ENCODE measurements at places on chromosomes 11 and 22. TPM values are rescaled to one million over a fixed set of nuclear protein-coding genes. Genes with fewer than 3 reads are reported as not detected.

Gene PNPLA3
- 3.8 TPM for total RNA-seq

Gene NPTXR
- total RNA-seq = 5.6 TPM

GRCh38 chr11:11787305-11788062 is 54.3 kb upstream of the USP47 start:
- DNase-seq = peak; percentile 90

Gene TMEM132A
- total RNA-seq = 51.7 TPM

- DNase-seq = no peak
These were observed 5.0 kb downstream of the MAP6 start for GRCh38 chr11:75663808-75664207.

Gene LRRC56
- 0.03 TPM for total RNA-seq

DNA sequence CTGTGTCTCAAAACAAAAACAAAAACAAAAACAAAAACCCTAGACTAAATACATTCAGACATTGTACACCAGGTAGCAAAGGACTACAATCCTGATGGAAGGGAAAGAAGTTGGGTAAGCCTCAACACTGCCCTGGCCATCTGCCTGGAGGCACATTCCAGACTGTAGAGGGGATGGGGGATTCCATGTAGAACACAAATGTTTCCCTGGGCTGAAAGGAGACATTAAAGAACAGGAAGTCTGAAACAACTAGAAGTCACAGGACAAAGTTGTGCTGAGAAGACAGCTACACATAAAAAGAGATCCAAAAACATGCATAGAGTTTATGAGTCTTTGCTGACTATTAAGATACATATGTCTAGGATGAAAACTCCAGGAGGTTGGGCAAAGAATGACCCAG is 83.9 kb downstream of the RRAS2 start:
- DNase-seq = no peak

Gene DENND6B
- 0.37 TPM for total RNA-seq

DNA sequence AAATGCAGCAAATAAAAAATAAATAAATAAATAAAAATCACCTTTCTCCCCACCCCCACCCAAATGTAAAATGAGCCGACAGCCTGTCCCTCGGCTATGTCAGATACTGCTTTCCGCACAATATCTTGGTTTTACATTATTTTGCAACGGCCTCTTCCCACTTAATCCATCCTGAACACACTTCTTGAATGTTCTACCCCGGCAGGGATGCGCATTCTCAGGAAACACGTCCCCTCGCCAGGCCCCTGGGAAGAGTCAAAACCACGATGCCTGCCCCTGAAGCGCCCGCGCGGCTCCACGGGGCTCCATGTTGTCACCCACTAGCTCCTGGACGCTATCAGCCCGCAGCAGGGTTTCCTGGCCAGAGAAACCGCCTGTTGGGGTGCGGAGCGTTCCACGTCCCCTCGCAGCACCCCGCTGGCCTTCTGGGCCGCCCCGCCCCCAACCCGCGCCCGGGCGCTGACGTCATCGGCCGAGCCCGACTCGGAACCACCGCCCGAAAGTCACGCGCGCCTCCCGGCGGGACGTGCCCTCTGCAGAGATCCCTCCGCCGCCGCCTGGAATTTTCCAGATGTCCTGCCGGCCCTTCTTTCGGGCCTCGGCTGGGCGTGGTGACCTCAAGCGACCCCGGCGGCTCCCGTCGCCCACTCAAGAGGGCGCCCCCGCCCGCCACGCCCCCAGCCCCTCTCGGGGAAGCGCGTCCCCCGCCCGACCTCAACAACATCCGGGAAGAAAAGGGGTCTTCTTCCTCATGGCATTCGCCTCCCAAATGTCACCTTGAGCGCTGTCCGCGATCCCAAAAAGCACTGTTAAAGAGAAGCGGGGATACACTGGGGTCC is 585 bp upstream of the NEAT1 start:
- DNase-seq = peak; percentile 88

Gene TEX54
- not detected for total RNA-seq

Gene OR9G1
- not detected for total RNA-seq

DNA sequence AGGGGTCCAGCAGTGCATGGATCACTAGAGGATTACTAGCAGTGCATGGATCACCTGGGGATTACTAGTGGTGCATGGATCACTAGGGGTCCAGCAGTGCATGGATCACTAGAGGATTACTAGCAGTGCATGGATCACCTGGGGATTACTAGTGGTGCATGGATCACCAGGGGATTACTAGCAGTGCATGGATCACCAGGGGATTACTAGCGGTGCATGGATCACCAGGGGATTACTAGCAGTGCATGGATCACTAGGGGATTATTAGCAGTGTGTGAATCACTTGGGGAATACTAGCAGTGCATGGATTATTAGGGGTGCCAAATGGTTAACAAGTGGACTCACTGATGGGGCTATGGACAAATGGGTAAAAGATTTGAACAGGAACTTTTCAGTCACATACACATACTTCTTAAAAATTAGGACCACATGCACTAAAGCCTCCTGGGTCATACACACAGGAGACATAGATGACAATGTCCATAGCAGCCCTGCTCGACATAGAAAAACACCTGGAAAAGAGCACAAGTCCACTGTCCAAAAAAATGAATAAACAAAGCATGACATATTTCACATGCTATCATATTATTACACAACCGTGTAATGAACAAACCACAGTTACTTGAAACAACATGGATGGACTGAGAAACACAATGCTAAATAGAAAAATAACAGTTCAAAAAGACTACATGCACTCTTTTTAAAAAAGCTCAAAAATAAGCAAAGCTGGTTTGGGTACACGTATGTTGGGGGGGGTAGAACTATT is 109.8 kb downstream of the CD44 start:
- DNase-seq = no peak

DNA sequence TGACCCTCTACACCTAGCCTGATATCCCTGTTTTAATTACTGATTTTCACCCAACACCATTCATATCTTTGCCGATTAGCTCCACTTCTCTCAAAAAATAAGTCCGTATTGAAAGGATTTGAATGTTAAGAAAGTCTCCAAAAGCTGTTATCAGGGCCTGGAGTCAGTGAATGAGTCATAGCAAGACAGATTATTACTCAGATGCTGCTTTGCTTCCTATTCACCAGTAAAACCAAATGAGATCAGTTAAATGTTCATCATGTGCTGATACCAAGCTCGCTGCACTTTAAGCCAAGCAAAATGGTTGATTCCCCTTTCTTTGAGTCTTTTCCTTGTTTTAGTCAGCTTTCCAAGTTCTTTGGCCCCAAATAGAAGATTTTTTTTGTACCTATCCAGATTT is 228.4 kb downstream of the FAT3 start:
- DNase-seq = no peak

GRCh38 chr22:41479671-41480396 is 10.9 kb downstream of the ACO2 start:
- DNase-seq = peak; percentile 87

DNA sequence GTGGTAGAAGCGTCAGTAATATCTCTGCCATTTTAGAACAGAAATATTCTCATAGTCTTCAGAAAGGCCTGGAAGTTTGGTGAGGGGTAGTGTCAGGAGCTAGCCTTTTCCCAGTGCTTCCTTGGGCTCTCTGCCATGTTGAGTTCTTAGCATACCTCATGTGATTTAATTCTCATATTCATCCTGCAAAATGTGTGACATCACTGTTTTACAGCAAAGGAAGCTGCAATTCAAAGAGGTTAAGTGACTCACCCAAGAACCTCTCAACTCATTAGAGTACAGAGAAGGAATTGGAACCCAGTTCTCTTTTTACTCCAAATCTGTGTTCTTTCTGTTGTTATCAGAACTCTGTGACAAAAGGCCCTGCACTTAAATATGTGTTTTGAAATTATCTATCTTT is 72.1 kb downstream of the RNF169 start:
- DNase-seq = no peak

- no peak for DNase-seq
These were observed 48.0 kb downstream of the ME3 start for GRCh38 chr11:86624366-86624765.

GRCh38 chr11:17845431-17845881 is 110.9 kb downstream of the KCNC1 start:
- no peak for DNase-seq

- DNase-seq = no peak
These were observed 7.8 kb upstream of the GRAMD4 start for GRCh38 chr22:46612341-46612903.

Gene HPX
- total RNA-seq = not detected

- no peak for DNase-seq
These were observed 4.6 kb upstream of the PGGHG start for GRCh38 chr11:284105-285020.

DNA sequence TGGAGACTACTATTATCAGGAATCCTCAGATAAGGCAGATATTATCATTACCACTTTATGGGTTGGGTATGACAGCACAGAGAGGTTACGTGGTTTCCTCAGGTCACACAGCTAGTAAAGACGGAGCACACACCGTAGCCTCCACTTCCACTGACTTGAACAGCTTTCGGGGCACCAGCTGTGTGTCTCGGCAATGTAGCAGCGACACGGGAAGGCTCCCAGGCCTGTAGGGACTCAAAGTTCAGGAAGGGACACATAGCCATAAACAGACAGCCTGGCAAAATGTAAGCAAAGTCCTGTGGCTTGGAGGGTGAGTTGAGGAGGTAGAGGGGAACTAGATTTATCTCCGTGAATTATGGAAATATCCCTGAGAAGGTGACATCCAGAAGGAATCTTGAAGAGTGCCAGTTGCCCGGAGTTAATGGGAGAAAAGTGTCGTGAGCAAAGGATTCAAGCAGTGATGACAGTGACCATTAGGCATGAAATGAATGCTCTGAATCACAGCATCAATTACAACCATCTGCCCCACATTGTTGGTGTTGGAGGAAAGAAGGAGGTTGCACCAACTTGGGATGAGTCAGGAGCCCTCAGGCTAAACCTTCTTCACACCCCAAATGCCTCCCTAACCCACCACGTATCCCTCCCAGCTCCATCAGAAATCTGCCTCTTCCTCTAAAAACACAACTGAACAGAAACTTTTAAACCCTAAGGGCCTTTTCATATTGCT is 106.7 kb upstream of the ASPHD2 start:
- DNase-seq = no peak

Gene C11orf16
- total RNA-seq = not detected

Gene RBMXL2
- total RNA-seq = not detected

Gene IGLL5
- not detected for total RNA-seq

- DNase-seq = no peak
These were observed 6.3 kb upstream of the NDUFV1 start for GRCh38 chr11:67600324-67601029.

Gene ZNF280B
- 0.49 TPM for total RNA-seq

Gene PGA5
- not detected for total RNA-seq
